NCI-H774 (cell line): ENCODE measurements at places on chromosomes 16 and 17.

DNA sequence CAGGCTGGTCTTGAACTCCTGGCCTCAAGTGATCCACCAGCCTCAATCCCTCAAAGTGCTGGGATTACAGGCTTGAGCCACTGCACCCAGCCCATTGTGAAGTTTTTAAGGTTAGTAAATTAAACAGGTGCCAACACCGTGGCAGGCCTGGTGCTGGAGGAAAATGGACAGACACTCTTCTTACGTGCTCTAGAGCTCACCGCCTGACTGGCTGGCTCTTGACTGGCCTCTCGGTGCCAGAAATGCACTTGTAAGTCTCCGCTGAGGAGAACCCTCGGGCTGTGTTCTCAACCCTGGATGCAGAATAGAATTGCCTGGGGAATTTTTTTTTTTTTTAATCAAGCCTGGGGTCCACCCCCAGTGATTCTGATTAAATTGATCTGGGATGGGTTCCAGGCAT, 10.3 kb upstream of the HAS3 start:
- no peak for DNase-seq

GRCh38 chr17:34291721-34292348, 6.3 kb downstream of the CCL11 start:
- DNase-seq: no peak

DNA sequence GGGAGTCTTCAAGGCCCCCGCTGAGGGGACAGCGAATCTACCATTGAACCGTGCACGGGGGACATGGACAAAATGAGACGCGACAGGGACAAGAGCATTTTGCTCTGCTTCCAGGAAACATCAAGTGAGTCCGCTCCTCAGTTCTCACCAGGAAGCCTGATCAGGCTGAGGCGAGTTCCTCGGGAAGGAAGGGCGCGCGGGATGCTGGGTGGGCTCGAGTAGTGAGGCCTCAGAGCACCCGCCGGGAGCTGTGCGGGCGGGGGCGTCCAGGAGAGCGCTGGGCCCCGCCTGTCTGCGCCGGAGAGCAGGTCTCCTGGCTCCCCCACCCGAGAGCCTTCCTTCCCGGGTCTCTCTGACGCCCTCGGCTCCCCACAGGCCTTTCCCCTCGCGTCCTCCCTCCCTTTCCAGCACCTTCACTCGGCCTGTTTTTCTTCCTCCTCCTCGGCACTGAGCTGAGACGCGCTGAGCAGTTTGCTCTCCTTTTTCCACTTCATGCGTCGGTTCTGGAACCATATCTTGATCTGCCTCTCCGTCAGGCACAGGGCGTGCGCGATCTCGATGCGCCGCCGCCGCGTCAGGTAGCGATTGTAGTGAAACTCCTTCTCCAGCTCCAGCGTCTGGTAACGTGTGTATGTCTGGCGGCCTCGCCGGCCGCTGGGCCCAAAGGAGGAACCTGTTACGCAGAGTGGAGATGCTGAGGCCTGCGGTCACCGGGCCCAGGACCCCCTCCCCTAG, 2.6 kb upstream of the HOXB5 start:
- DNase-seq: no peak

GRCh38 chr17:67171560-67171959, 73.4 kb downstream of the HELZ start:
- no peak for DNase-seq

DNA sequence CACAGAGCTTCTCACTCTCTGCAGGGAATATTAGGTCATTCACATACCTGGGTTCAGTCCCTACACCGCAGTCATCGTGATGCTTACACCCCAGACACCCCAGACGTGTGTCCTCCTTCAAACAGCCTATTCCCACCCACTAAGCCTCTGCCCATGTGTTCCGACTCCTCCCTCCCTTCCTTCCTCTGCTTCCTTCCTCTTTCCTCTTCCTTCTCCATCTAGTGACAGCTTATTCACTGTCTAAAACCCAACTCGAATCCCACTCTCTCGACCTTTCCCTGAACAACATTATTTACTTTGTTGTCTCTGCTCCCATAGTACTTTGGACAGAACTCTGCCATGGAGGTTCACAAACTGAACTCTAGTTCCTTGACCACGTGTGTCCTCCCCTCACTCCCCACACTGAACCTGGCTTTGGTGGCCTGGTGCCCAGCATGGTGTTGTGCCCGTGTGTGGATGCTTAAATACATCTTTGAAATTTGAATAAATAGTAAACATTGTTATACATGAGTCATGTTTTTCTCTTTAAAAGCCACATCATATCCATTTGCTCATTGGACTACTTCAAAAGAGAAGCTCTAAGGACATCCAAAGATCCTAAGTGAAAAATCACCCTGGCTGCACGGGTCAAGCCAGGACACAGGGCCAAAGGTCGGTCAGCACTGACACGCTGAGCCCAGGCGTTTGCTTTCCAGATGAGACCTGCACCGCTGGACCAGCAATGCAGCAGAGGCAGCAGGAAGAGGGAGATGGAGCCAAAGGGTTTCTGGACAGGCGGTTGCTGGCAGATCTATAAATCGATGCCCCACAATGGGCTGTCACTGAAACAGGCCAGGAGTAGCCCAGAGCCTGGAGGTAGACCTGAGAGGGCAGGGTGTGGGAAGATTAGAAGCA, 14.1 kb upstream of the G6PC1 start:
- no peak for DNase-seq

GRCh38 chr16:51818342-51818944, 667.4 kb upstream of the SALL1 start:
- DNase-seq: peak; percentile 34

- no peak for DNase-seq
Measured at GRCh38 chr16:4383591-4384444, 12.2 kb downstream of the VASN start.

DNA sequence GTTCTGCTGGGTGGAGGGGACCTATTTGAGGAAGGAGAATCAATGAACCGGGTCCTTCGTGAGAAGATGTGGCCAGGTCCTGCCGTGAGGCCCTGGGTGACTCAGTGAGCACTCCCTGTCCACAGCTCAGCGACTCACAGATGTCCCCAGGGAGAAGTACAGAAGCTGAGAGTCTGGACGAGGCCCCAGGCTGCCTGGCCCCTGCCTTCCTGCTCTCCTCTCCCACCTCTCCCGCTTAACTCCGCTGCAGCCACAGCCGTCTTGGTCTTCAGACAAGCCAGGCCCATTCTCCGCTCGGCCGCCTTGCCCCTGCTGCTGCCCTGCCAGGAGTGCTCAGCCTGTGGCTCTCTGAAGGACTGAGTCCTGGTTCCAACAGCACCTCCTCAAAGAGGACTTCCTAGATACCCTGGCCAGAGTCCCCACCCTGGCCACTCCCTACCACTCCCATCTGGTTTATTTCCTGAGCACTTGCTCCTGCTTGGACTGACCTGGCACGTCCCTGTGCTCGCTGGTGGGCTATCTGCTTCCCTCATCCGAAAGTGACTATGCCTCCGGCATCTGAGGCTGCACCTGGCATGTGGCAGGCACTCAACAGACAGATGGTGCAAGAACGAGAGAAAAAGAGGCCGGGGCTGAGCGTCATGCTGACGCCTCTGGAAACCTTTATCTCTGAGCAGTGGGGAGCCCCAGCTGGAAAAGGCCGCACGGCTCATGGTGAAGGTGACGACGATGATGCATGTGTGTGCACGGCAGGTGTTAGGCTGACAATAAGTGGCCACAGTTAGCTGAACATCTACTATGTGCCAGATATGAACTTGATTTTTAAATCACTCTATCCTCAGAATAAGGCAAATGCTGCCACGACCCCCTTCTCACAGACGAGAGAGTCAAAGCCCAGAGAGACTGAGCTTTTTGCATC, 9.2 kb upstream of the TNFRSF13B start:
- no peak for DNase-seq

DNA sequence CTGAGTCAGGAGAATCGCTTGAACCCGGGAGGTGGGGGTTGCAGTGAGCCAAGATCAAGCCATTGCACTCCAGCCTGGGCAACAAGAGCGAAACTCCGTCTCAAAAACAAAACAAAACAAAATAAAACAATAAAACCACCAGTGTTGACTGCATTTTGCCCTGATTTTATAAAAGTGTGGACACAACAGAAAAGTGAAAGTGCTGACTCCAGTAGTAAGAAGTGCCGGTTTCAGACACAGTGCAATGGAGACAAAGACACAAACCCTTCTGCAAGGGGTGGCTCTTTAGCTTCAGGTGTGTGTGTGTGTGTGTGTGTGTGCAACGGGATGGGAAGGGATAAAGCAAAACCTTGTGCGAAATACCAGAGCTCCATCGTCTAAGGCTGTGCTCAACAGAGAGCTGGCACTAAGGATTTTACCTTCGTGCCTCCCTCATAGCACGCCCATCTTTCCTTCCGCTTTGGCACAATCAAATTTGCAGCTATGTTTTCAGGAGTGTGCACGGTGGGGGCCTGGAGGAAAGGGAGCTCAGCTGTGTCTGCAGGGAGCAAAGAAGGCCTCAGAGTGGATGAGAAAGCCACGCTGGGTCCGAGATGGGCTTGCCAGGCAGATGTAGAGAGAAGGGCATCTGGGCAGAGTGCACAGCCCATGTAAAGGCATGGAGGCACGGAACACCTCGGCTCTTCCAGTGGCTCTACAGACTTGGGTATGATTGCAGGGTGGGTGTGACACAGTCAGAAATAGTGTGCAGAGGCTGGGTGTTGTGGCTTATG, 15.5 kb downstream of the MXRA7 start:
- no peak for DNase-seq

GRCh38 chr17:41483531-41483930, 2.6 kb upstream of the KRT35 start:
- no peak for DNase-seq

- no peak for DNase-seq
Measured at GRCh38 chr17:82065193-82065637, 389 bp downstream of the DUS1L start.

GRCh38 chr17:6591599-6592158, 35.3 kb upstream of the PITPNM3 start:
- DNase-seq: no peak

DNA sequence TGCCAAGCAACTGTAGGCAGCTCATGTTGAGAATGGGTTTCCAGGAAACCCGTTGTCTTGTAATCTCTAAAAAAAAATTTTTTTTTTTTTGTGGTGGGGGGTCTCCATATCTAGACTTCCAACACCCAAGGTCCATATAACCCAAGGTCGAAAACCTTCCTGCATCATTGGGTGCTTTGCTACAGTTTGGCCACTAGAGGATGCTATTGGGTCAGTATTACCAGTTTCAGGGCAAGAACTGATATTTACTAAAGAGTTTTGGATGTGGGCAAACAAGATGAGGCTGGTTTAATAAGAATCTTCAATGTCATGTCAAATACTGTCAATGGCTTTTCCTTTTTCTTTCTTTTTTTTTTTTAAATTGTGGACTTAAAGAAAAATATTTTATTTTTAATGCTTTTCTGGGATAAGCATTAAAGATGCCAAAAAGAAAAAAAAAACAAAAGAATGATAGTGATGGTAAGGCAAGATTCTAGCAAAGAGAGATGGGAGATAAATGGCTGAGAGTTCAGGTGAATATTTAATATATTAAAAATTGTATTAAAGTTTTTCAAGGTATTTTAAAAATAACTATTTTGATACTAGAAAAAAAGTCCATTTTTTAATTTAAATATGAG, 62.2 kb downstream of the DHRS7C start:
- peak; percentile 16 for DNase-seq

DNA sequence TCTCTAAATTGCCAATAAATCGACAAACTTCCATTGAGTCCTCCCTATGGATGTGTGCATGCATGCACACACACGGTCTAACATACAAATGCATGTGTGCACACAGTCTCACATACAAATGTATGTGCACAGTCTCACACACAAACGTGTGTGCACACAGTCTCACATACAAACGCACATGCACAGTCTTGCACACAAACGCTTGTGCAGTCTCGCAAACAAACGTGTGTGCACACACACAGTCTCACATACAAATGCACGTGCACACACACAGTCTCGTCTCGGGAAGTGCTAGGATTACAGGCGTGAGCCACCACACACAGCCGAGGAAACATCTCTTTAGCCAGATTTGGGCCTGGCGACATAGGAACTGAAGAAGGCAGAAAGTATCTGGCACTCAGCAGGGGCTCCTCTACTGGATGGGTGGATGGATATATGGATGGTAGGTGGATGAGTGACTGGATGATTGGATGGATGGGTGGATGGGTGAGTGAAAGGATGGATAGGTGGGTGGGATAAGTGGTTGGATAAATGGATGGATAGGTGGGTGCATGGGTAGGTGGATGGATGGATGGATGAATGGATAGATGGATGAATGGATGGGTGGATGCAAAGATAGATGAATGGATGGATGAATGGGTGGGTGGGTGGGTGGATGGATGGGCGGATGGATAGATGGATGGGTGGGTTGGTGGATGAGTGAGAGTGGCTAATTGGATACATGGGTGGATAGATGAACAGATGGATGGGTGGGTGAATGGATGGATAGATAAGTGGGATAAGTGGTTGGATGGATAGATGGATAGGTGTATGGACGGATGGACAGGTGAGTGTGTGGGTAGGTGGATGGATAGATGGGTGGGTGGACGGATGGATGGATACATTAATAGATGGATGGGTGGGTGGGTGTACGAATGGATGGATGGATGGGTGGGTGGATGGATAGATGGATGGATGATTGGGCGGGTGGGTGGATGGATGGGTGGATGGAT, 48.9 kb upstream of the FASN start:
- no peak for DNase-seq

DNA sequence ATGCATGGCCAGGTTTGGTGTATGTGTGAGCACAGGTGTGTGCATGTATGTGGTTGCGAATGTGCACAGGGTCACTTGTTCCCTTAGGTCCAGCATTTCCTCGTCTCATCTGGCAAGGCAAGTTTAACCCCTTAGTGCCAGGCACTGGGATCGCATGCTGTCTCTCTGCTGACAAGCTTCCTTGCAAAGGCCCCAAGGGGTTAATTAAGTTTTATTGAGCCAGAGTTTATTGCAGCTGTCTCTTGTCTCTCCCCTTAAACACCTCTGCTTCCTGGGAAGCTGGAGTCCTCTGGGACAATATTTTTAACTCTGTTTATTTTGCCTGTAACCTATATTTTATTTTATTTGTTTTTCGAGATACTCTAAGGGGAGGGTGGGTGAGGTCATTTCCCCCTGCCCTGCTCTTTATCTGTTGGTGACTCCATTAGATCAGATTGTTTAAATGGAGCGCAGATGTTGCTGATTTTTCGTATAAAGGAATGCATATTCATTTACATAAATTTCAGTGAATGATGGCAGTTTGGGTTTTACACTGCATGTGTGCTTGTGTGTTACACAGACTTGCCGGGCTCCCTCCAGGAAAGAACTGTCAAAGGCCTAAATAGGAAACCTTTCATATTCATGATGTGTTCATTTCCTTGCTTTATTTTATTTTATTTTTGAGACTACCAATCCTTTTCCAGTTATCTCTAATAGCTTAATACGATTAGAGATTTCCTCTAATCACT, 99.7 kb downstream of the CBLN1 start:
- no peak for DNase-seq

- no peak for DNase-seq
Measured at GRCh38 chr17:77674358-77674757, 284.1 kb upstream of the TNRC6C start.
